ENCODE measurements at places on chromosomes 7 and 10.

DNA sequence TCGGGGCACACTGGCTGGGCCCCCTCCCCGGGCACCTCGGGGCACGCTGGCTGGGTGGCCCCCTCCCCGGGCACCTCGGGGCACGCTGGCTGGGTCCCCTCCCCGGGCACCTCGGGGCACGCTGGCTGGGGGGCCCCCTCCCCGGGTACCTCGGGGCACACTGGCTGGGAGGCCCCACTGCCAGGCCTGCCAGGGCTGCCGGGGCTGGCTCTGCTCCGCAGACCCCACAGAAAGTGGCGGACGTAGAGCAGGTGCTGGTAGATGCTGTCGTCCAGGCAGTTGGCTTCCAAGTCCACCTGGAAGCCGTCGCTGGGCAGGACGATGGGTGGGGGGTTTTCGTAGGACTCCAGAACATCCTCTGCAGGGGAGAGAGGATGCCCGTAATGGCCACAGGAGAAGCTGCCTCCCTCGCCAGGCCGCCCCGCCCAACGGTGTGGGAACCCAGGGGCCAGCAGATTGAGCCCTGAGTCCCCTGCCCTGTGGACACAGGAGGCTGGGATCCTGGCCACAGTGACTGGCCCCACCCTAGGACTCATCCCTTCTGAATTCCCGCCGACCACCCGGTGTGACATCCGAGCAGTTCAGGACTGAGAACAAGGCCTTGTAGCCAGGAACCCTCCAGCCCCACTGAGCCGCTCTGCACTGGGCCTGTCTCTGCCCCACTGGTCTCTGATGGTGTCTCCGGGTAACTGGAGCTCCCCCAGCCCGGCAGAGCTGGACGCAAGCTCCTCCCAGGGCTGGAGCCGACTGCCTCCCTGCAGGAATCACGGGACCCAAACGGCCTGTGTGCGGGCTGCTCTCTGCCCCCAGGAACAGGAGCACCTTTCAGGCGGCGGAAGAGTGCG lies 28.2 kb downstream of the AP5Z1 start:
- DNase-seq, result no peak

- DNase-seq, result no peak
Measured at GRCh38 chr10:14875941-14876340, 2.7 kb upstream of the SUV39H2 start.

DNA sequence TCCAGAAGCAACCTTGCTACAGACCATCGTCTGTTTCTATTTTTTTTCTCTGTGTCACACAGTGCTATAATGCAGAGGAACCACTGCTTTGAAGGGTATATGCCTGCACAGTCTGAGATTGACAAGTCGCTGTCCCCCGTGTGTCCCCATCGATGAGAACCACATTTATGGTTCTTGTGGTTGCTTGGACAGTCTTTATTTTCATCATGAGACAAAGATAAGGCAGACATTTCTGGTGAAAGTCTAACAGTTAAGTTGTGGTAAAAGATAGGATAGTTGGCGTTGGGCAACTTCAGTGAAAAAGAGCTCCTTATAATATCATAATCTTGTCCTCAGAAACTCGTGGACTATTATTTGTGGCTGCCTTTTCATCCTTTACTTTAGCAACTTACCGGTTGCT lies 6.3 kb upstream of the AKR1E2 start:
- no peak for DNase-seq

GRCh38 chr7:86431761-86432160 lies 211.9 kb upstream of the GRM3 start:
- DNase-seq, result no peak

DNA sequence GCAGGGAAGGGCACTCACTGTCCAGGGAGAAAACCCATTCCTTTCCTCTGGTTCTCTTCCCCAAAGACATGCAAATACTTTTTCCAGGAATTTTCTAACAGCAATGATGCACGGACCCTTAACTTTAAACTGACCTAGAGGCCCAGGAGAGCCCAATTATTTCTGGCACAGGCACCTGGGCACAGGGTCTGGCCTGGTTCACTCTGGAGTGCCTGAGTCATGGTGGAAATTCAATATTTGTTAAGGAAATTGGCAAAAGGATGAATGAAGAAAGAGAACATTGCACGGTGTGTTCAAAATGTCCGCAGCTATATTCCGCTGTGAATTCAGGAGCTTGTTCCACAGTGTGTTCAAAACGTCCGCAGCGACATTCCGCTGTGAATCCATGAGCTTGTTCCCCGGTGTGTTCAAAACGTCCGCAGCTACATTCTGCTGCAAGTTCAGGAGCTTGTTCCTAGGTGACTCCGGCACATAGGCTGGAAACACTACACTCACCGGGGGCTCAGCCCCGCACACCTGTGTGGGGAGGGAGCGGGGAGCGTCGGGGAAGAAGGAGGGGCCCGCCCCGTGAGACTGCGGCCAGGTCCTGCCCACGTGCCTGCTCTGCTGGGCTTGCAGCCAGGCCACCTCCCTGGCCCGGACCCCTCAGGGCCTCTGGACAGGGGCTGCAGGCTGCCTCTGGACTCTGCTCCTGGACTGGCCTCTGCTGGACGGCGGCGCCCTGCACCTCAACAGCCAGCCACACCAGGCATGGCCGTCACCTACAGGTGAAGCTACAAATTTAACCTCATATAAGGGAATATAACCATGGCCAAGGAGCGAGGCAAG lies 72.0 kb upstream of the FAM20C start:
- DNase-seq, result no peak

- no peak for DNase-seq
Measured at GRCh38 chr7:3312583-3312982, 11.5 kb downstream of the SDK1 start.

GRCh38 chr7:151308791-151309190 lies 32.8 kb upstream of the NUB1 start:
- DNase-seq, result no peak

GRCh38 chr7:121608785-121609184 lies 212.7 kb upstream of the FAM3C start:
- no peak for DNase-seq

GRCh38 chr10:78437407-78437768 lies 403.7 kb downstream of the RPS24 start:
- no peak for DNase-seq

DNA sequence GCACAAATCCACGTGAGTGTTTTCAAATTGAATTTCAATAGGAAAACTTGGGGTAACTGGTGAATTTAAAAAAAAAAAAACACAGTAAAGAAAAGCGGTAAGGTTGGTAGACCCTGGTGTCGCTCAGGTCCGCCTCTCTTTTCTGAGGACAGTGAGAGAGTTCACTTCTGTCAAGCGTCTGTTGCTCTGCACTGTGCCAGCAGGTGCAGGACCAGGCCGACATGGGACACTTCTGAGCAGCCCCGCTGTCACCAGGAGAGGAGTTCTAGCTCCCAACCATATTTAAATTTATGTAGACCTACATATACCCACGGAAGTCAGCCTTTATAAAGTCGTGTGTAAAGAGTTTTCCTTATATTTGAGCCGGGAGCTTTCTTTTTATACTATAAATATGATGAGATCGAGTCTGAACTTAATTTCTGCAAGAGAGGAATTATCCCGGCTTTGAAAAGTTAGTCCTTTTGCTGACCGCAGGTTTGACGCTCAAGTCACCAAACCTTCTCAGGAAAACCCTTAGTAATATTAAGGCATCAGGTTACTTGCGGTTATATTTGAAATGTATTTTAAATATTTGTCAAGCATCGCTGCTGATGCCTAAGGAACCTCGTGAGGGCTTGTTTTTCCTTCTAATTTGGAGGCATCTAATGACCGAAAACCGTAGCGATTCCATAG lies 531 bp downstream of the IKZF1 start:
- peak; percentile 45 for DNase-seq

GRCh38 chr10:88920986-88921593 lies 31.5 kb downstream of the ACTA2 start:
- no peak for DNase-seq

- no peak for DNase-seq
Measured at GRCh38 chr10:106111246-106111645, 1053.3 kb downstream of the SORCS1 start.

- no peak for DNase-seq
Measured at GRCh38 chr10:49375611-49376010, 20.3 kb downstream of the DRGX start.

DNA sequence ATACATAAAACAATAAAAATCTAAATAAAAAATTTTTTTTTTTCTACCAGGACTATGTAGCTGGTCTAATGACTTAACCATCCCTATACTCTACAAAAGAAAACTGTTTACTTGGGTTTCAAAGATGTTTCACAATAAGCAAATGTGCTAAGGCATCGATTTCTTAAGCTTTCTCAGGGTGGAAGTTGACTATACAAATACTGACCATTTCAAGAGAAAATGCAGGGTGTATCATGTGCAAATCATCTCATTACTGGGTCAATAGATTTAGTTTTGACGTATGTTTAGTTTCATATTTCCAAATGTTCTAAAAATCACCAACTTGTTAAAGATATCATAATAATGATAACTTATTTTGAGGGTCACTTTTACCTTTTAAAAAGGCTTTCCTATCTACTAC lies 7.5 kb downstream of the NRP1 start:
- DNase-seq, result no peak

DNA sequence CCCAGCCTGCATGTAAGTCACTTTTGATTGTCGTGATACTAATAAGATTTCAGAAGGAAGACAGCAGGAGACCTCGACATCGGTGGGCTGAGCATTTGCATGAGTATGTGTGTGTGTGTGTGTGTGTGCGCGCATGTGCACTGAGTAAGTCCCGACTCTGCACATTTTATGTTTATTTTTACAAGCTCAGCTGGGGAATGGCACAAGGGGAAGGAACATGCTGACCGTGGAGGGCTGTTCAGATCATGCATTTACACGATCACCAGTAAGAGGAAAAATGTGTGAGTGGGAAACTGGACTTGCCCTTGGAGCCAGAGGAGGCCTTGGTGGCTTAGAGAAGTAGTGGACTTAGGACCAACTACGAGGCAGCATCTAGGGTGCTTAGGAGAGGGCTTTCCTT lies 41.3 kb downstream of the IL2RA start:
- DNase-seq, result no peak

DNA sequence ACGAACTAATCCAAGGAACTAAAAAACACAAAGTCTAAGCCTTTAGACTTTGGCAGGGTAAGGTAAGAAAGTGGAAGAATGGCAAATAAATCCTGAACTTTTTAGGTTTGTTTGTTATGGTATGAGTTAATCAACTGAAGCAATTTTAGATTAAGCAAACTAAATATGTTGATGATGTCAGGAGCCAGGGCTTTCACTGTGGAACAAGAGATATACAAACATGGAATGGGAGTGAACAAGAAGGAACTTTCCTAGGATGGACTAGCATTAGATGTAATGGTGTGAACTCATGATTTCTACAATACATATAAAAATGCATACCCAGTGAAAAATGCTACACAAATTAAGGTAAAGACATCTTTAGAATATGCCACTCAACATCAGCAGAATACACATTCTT lies 35.8 kb downstream of the NT5C2 start:
- DNase-seq, result no peak

DNA sequence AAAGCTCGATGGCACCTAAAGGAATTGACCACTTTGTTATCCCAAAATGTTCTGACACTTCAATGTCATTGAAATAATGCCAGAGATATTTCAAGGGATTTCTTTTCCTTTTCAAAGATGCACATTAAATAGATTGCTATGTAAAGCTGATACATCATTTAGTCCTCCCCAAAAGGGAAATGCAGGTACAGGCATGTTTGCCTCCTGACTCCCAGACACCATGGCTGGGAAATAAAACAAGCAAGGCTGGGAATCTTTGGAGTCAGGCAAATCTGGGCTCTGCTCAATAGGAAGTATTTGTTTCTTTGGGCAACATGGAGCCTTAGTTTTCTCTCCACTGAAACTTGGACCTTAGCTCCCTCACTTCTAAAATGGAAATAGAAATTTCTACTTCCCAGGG lies 230.8 kb upstream of the LRRTM3 start:
- no peak for DNase-seq

- DNase-seq, result no peak
Measured at GRCh38 chr10:3978174-3978573, 193.2 kb upstream of the KLF6 start.

GRCh38 chr7:153628406-153628805 lies 423.8 kb upstream of the DPP6 start:
- DNase-seq, result no peak

DNA sequence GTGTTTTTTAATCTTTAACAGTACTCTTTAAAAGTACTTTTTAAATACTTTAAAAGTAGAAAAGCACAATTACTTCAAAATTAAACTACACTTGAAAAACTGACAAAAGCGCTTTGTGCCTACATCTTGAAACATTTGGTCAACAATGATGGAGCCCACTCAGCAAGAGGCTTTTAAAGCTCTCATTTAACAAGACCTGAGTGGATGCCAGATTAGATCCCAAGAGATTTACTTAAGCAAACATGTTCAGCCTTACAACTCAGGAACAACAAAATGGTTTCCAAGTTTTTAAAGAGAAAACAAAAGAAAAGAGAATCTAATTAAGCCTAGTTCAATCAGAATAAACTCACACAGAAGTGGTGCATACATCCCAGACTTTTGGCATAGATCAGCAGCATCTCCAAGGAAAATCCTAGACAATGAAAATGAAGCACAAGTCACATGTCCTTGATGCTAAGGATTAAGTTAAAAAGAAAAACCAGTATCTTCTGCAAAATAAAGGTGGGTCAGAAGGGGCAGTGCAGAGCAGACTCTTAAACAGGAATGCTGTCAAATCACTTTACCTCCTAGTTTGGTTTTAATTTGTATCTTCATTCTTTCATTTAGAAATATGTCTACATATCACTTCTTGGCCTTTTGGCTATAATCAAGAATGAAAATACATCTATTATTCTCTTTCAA lies 26.2 kb downstream of the HIBADH start:
- no peak for DNase-seq

All from stimulated activated CD4-positive, alpha-beta T cell treated with anti-CD3 and anti-CD28 coated beads, TNF-alpha, amount 100 ng/mL, for 1 hour (primary cell).